Endodermal cell (in vitro differentiated cells): ENCODE measurements at places on chromosomes 7 and 10. TPM values are rescaled to one million over a fixed set of nuclear protein-coding genes. Genes with fewer than 3 reads are reported as not detected.

The SAMD9L gene
- total RNA-seq = not detected in 3 replicates

The SEMA3D gene
- total RNA-seq = 12.0 and 13.9 TPM in 2 replicates

The NODAL gene
- 71.0 and 88.6 TPM in 2 replicates for total RNA-seq

DNA sequence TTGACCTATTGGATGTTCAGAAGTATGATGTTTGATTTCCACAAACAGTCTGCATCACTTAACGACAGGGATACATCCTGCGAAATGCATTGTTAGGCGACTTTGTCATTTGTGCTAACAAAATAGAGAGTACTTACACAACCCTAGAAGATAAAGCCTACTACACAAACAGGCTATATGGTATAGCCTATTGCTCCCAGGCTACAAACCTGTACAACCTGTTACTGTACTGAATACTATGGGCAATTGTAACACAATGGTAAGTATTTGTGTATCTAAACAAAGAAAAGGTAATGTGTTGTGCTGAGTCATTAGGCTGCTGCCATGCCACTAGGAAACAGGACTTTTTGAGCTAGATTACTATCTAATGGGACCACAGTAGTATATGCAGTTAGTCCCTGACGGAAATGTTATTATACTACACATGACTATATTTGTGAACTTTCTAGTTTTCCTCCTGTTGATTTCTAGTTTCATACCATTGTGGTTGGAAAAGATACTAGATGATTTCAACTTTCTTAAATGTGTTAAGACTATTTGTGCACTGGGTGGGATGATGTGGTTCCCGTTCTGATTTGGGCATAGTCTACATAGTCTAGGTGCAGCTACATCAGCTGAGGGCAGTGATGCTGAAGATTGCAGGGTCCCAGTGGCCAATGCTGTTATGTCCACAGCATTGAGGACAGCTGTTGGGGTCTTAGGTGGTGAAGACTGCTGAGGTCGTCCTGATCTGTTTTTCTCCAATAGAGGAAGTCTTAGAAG lies 161.7 kb downstream of the HTR7 start:
- H3K4me1 ChIP-seq = no peaks in the 10 kb centered on the region
- no peak overlapping the region for H3K27ac ChIP-seq
- DNase-seq = no peak

- no peak overlapping the region for H3K27ac ChIP-seq
- H3K4me1 ChIP-seq = no peaks in the 10 kb centered on the region
- H3K36me3 ChIP-seq = no peaks in the 10 kb centered on the region
- no peak overlapping the region for H3K4me3 ChIP-seq
- DNase-seq = no peak
- no peaks in the 10 kb centered on the region for H3K27me3 ChIP-seq
These were observed 220.5 kb downstream of the TCERG1L start for GRCh38 chr10:131090761-131091661.

- H3K27me3 ChIP-seq = peaks cover 17% of the 10 kb centered on the region
- no peak overlapping the region for H3K27ac ChIP-seq
- H3K4me3 ChIP-seq = no peak overlapping the region
- H3K4me1 ChIP-seq = peaks cover 3% of the 10 kb centered on the region
These were observed 113.0 kb downstream of the COL28A1 start for GRCh38 chr7:7422641-7423040.

DNA sequence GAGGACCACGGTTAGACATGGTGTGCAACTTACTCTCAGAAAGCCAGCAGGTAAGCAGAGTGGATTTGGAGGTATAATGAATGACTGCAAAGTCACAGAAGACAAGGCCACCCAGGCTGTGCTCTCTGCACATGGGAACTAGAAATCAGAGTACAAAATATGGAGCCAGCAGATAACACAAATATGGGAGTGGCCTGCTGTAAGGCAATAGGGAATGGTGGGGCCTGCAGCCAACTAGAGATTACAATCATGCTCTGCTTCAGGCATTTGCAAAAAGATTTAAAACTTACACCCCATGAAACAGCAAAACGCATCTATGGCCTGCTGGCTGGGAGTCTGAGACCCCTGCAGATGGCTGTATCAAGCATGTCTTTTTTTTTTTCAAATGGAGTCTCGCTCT lies 47.0 kb downstream of the RGS10 start:
- no peak for DNase-seq
- no peaks in the 10 kb centered on the region for H3K36me3 ChIP-seq
- peaks cover 5% of the 10 kb centered on the region for H3K4me1 ChIP-seq
- H3K27ac ChIP-seq = no peak overlapping the region

- H3K27me3 ChIP-seq = no peaks in the 10 kb centered on the region
- H3K36me3 ChIP-seq = no peaks in the 10 kb centered on the region
- no peak overlapping the region for H3K27ac ChIP-seq
- H3K4me1 ChIP-seq = no peaks in the 10 kb centered on the region
- no peak overlapping the region for H3K4me3 ChIP-seq
- DNase-seq = no peak
These were observed 6.0 kb upstream of the ITPRIP start for GRCh38 chr10:104344219-104344618.

GRCh38 chr10:105952153-105952552 lies 1212.4 kb downstream of the SORCS1 start:
- peak; percentile 74 for DNase-seq
- H3K27me3 ChIP-seq = no peaks in the 10 kb centered on the region
- H3K4me3 ChIP-seq = no peak overlapping the region
- H3K27ac ChIP-seq = no peak overlapping the region
- H3K4me1 ChIP-seq = peaks cover 3% of the 10 kb centered on the region

DNA sequence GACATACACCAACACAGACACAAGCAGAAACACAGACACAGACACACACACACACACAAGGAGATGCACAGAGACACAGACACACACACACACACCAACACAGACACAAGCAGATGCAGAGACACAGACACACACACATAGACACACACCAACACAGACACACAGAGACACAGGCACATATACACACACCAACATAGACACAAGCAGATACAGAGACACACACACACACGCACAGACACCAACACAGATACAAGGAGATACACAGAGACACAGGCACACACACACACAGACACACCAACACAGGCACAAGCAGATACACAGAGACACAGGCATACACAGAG lies 347.2 kb upstream of the KLF6 start:
- no peak overlapping the region for H3K27ac ChIP-seq
- no peaks in the 10 kb centered on the region for H3K27me3 ChIP-seq
- H3K36me3 ChIP-seq = no peaks in the 10 kb centered on the region
- peaks cover 20% of the 10 kb centered on the region for H3K4me1 ChIP-seq
- no peak overlapping the region for H3K4me3 ChIP-seq

DNA sequence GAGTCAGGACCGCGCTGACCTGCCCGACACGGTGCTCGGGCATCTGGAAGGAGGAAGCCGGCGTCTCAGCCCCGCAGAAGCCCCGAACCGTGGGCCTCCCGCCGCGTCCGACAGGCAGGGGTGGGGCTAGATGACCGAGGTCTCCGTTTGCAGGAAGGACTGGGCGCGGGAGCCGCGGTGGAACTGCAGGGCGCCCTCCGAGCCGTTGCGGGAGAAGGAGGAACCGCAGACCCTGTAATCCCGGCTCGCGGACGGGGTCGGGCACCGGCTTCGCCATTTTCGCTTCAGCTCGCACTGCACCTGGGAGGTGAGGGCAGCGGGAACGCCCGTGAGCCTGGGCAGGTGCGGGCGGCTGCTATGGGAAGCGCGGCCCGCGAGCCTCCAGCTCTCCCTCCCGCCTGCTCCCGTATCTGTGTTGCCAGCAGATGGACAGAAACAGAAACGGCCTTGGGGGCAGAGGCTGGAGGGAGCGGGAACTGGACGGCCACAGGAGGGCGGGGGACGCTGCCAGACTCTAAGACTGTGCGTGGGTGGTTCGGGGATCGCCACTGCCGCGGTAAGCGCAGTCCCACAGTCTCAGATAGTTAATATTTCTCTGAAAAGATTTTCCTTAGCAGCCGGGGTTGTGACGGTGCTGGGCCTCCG lies 114.1 kb downstream of the VIPR2 start:
- no peaks in the 10 kb centered on the region for H3K27me3 ChIP-seq
- H3K4me1 ChIP-seq = no peaks in the 10 kb centered on the region
- H3K36me3 ChIP-seq = no peaks in the 10 kb centered on the region
- no peak overlapping the region for H3K27ac ChIP-seq
- H3K4me3 ChIP-seq = peak overlapping the region; percentile 53

DNA sequence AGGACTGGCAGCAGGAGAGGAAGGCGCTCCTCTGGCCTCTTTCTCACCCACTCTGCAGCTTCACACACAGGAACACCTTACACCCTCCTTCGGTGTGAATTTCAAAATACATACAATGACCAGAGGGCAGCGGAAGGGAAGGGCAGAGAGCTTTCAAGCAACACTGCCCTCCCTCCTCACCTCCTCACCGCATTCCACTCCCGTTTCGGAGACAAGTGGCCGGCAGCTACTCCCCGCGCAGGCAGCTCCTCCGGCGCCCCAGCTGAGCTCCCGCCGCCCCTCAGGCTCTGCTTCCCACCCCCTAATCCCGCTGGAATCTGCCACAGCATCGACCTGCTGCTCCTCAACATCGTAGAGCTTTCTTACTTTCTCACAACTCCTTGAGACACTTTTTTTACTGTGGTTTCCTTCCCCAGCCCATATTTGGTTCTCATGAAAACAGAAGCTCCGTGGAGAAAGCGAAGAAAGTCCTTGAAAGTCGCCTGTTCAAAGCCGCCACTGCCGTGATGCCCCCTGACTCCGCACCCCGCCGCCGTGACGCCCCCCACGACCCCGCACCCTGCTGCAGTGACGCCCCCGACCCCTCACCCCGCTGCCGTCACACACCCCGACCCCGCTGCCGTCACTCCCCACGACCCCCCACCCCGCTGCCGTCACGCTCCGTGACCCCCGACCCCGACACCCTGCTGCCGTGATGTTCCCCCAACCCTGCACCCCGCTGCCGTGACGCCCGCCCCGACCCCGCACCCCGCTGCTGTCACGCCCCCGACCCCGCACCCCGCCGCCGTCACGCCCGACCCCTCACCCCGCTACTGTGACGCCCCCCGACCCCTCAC lies 14.6 kb upstream of the GPER1 start:
- no peaks in the 10 kb centered on the region for H3K27me3 ChIP-seq
- DNase-seq = peak; percentile 75
- H3K36me3 ChIP-seq = no peaks in the 10 kb centered on the region
- peak overlapping the region; percentile 51 for H3K27ac ChIP-seq
